ENCODE measurements at places on chromosomes 12 and 14.

- no peak for DNase-seq
These were observed 53.2 kb upstream of the HIF1A start for GRCh38 chr14:61641914-61642613.

DNA sequence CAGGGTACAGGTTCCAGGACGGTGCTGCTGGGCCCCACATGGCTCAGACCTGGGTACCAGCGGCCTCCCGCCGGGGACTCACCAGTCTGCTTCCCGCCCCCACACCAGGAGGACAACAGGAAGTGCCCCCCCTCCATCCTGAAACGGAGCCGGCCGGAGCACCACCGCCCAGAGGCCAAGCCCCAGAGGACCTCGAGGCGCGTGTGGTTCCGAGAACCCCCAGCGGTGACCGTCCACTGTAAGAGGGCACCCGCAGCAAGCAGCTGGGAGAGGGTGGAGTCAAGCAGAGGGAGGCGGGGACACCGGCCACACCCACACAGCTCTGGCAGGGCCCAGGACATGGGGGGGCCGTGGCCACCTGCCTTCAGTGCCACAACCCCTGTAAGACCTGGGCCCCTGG is 8.1 kb downstream of the C14orf180 start:
- DNase-seq, result peak; percentile 59

DNA sequence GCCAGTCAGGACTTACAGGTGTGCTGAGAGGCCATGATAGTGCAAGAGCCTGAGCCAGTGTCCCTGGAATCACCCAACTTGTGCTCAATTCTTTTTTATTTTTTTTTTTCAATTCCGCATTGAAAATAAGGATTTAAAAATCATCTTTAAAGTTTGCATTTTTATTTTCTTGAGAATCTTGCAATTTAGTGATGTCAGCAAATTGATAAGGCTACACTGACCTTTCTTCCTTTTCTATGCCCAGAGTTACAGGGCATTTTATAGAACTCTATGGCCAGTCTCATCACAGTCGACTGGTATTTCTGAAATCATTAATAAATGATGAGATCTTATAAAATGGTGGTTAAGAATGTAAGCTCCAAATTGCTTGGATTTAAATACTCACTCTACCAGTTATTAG is 63.3 kb upstream of the PRKD1 start:
- no peak for DNase-seq

GRCh38 chr14:77869340-77869739 is 69.4 kb downstream of the ADCK1 start:
- no peak for DNase-seq

DNA sequence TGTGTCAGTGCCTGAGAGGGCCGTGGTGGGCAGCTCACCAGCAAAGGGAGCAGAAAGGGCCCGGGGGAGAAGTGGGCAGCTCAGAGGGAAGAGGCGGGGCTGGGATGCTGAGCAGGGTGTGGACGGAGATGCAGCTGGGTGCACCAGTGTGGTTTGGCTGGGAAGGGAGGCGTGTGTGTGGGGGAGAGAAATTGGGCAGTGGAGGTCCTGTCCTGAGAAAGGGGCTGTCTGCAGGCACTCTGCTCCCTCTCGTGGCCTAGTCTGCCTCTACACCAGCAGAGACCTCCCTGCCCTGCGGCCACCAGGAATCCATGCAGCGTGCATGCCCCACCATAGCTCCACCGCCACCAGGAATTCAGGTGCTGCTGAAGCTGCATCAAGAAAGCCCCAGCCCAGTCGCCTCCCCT is 6.4 kb downstream of the TMEM121 start:
- DNase-seq, result peak; percentile 37

DNA sequence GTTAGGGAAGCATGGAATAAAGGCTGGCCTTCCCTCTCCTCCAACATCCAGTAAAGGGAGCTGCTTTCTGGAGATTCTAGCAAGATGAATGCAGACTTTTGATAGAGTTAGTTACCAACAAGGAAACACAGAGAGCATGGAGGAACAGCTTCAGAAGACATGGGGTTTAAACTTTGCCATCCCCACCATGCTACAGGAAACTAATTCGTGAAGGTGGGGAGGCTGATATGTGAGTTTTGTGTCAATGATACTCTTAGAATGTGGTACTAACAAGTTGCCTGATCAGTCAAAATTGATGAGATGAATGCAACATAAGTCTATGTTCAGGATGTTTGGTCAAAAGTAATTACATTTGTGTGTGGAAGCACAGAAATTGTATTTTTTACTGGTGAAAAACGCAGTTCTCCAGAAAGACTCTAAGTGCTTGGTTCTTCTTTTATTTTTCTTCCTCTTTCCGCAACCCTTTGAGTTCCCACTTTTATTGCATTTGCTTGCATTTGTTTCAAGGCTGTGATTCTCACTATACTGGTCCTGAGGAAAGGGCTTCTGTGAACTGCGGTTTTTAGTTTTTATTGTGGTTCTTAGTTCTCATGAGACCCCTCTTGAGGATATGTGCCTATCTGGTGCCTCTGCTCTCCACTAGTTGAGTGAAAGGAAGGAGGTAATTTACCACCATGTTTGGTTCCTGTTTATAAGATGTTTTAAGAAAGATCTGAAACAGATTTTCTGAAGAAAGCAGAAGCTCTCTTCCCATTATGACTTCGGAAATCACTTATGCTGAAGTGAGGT is at the start of gene CLEC4A:
TSS of gene CLEC4A (plus strand) at position 494 of the 789 bp plus-strand sequence. CDS start at position 756, 262 bp downstream.
- DNase-seq, result no peak

DNA sequence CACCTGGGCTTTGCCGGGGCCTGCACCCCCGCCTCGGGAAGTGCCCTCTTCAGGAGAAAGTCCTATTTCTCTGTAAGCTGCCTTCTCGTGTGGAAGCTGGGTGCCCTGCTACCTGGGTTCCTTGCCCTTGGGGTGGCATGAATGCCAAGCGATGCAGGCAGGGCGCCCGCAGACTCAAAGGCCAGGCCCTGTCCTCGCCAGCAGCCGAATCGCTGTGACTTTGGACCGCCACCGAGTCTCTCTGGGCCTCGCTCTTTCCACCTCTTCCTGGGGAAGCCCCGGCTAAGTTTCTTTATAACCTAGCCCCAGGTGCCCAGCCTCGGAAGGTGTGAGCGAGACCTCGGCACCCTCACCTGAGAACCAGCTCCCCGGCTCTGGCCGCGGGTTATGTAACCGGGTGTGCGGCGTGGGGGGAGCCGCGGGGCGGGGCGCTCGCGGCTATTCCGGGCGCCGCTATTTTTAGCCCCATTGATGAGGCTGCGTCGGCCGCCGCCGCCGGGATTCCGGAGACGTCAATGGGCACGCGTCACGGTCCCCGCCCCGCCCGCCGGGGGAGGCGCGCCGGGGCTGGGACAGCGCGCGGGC is 14.6 kb upstream of the NR4A1 start:
- DNase-seq, result peak; percentile 84

DNA sequence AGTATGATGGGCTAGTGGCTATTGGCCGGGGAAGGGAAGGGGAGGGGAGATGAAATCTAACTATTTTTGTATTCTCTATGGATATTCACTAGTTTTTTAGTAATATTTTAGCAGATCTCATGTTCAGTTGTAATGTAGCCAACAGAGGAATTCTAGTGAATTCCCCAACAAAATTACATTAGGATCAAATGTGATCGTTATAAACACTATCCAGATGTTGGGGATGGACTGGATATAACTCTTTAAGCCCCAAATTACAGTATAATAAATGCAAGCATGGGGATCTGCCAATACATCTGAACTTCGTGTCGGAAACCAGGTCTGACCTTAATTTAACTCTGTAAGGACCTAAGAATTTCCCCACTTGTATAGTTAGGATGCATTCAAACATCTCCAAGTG is 21.5 kb downstream of the LLPH start:
- DNase-seq, result no peak

GRCh38 chr12:43132291-43132690 is 419.7 kb downstream of the ADAMTS20 start:
- DNase-seq, result no peak

GRCh38 chr12:542395-543113 is 82.8 kb downstream of the B4GALNT3 start:
- no peak for DNase-seq

DNA sequence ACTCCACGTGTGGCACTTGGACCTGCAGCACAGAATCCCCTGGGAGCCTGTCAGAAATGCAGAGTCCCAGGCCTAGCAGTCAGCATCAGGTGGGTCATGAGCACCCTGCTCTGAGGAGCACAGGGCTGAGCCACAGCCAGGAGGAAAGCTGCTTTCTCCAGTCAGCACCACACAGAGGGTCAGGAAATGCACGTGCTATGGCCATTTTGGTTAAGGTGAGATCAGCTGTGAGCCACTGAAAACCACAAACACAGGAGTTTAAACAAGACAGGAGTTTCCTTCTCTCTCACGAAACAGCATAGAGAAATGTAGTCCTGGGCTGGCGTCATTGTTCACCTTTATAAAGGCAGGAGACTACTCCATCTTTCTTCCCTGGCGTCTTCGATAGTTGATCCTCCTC is 204.5 kb upstream of the SFSWAP start:
- no peak for DNase-seq

GRCh38 chr12:53391724-53392123 is 11.7 kb downstream of the SP1 start:
- no peak for DNase-seq

- no peak for DNase-seq
These were observed 181.1 kb downstream of the MSRB3 start for GRCh38 chr12:65459545-65459944.

- no peak for DNase-seq
These were observed 253.2 kb downstream of the CACNA1C start for GRCh38 chr12:2306012-2306411.

- peak; percentile 2 for DNase-seq
These were observed 120.7 kb upstream of the PWP1 start for GRCh38 chr12:107564946-107565345.

Data from trophoblast cell (in vitro differentiated cells and primary cell).